Activated T-cell treated with anti-CD3 and anti-CD28 coated beads for 24 hours (primary cell): ENCODE measurements at places on chromosomes 16 and 17.

GRCh38 chr16:15961060-15961511 lies 11.7 kb downstream of the ABCC1 start:
- DNase-seq: peak; percentile 69

DNA sequence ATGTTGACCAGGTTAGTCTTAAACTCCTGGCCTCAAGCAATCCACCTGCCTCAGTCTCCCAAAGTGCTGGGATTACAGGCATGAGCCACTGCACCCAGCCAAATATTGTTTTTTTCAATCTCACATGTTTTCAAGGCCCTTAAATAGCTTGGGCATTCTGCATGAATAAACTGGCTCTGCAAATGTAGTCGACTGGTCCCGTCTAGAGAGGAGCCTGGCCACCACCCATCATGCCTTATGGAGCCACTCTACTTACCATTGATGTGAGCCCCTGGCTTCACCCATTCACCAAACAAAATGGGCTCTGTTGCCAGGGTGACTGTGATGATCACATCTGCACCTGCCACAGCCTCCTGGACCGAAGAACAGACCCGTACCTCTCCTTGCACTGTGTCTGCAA lies 10.8 kb downstream of the CRYM start:
- DNase-seq: no peak

- DNase-seq: no peak
Observed at GRCh38 chr17:34458266-34458665, 95.2 kb upstream of the CCL1 start.

DNA sequence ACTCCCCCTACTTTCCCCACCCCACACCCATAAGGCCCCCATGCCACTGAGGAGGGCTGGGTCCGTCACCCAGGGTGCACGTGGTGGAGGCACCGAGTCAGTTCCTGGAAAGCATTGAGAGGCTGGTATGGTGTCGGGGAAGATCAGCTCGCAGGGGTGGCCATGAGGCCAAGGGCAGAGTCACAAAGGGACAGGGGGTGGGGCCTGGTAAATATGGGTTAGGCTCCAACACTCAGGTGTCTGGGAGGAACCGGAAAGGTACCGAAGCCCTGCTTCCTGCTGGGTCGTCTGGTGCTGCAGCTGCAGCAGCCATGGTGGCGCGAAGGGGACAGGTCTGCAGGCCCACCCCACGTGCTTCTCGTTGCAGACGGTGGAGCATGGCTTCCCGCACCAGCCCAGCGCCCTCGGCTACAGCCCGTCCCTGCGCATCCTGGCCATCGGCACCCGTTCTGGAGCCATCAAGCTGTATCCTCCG lies 30.2 kb downstream of the LLGL2 start:
- DNase-seq: no peak

DNA sequence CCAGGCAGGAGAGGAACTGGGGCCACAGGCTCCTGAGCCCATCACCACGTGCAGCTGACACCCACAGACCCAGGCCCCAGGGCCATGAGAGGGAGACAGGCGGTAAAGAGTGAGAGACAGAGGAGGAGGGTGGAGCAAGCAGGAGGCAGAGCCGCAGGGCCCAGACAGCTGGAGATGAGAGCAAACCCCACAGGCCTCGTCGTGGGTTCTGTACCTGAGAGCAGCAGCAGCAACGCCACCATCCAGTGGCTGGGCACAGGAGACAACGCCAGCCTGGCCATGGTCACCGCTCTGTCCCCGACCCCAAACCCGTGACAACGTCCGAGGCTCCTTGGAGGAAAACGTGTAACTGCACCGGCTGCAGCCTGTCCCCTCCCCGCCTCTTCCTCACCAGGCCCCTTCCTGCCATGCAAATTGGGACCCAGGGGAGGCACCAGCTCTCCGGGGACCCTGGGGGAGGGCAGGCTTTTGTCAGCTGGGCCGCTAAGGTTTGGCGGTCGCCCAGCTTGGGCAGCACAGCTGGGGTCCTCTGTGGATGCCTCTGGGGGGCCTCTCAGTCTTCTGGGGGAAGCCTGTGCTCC lies at the start of gene CD79B:
TSS of gene CD79B (minus strand) at position 351 of the 581 bp plus-strand sequence. CDS start at position 281, 70 bp downstream.
- DNase-seq: peak; percentile 30

- no peak for DNase-seq
Observed at GRCh38 chr16:51971184-51971583, 575.8 kb downstream of the TOX3 start.

- DNase-seq: peak; percentile 49
Observed at GRCh38 chr17:43368740-43369506, 29.9 kb upstream of the ARL4D start.
